Stimulated activated CD4-positive, alpha-beta T cell treated with anti-CD3 and anti-CD28 coated beads, Interleukin-15, amount 100 ng/mL, for 24 hours (primary cell): ENCODE measurements at places on chromosomes 11 and 22.

DNA sequence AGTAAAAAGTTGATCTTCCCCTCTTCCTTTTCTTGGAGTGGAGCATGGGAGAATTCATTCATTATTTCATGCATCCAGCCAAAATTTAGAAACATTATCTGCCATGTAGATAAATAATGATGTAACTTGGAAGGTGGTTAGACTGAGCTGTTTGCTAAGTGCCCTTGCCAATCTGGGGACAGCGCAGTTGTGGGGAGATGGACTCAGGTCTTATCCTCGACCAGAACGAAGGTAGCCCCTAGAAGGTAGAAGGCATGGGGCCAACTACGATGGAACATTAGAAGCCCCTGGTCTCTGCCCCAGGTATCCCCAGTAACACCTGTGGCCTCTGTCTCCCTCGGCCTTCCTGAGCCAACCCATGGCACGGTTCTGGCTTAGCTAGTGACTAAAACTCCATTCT lies 53.0 kb upstream of the TIMP3 start:
- no peak for DNase-seq

GRCh38 chr11:8766988-8767374 lies 84.4 kb downstream of the RPL27A start:
- DNase-seq, result no peak

DNA sequence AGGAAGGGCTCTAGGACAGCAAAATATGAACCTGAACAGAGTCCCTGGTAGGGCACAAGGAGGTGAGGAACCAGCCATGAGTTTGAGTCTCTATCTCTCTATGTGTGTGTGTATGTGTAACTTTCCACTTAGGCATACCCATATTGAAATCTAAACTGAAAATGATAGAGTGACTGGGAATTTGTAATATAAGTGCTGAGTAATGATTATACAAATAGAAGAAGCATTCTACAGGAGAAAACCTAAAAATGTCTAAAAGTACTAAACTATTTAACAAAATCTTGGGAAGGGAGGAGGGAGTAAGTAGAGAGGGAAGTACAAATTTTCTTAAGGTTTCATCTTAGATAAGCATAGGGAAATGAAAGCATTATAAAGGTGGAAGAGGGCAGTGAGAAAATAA lies 97.1 kb upstream of the ZC3H12C start:
- DNase-seq, result no peak

GRCh38 chr22:45296628-45297297 lies 12.0 kb downstream of the UPK3A start:
- DNase-seq, result no peak

DNA sequence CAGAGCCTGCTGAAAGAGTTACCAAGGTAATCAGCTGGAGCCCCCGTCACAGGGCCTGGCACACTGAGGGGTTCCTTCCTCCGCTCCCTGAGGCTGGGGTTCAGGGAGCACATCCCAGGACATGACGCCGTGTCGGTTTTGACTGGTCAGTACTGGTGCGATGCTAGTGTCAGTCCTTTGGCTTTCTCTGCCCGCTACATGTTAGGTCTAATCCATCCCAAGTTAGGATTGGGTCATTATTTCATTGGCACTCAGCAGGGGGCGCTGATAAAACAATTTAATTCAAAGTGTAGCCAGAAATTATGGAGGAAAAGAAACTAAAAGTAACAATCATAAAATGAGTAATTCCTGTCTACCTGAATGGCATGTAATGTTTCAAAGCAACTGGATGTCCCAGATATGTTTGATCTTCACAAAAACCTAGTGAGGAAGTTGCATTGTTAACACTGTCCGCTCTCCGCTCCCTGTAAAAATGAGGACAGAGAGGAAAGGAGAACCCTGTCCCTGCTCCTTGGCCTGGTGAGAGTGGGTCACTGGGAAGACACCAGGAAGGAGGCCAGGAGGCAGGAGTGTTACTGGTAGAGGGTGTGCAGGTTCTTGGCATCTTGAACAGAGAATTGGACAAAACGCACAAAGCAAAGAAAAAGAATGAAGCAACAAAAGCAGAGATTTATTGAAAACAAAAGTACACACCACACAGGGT lies 27.1 kb downstream of the TSKU start:
- DNase-seq, result peak; percentile 72

DNA sequence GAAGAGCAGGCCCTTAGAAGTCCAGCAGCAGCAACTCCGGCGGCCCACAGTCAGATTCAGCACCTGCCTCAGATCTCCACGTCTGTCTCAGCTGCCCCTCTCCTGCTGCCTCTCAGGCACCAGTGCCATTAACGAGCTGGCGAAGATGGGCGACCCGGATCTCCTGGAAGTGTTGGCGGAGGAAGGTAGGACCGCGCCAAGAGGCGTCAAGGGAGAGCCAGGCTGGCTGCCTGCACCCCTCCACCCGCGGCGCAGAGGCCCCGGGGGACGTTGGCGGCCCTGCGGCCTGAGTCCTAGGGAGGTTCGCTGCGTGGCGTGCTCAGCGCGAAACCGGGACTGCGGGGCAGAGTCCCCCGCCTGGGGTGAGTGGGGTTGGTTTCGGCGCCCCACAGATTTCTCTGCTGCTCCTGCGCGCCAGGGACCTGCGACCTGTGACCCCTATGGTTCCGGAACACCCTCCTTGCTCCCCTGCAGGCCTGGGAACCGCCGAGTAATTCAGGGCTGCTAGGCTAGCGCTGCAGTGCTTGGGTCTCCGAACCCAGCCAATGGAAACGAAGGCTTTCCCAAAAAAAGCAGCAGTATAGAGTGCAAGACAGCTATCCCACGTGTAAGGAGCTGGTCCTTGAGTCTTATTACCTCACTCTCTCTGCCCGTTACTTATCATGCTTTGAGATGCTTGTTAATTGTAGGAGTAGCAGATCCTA lies 615 bp downstream of the ANO5 start:
- peak; percentile 1 for DNase-seq

DNA sequence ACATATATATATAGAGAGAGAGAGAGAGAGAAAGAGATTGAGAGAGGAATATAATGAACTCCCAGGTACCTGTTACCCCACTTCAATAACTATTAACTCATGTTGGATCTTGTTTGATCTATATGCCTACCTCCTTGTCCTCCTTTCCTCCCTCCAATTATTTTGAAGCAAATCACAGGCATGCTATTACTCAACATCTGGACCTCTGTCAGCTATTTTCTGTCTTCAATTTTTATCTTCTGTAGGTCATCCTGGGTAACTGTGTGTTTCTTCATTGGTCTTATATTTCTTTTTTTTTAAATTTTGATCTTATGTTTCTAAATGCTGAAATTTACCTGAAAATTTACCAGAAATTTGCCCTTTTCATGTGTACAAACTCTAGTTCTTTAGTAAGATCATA lies 24.8 kb downstream of the UVRAG start:
- no peak for DNase-seq

- no peak for DNase-seq
These were observed 76.3 kb downstream of the PRCP start for GRCh38 chr11:82823647-82824619.

GRCh38 chr22:45552580-45553350 lies 50.1 kb downstream of the FBLN1 start:
- no peak for DNase-seq

GRCh38 chr11:134481933-134482527 lies 70.0 kb upstream of the B3GAT1 start:
- no peak for DNase-seq

DNA sequence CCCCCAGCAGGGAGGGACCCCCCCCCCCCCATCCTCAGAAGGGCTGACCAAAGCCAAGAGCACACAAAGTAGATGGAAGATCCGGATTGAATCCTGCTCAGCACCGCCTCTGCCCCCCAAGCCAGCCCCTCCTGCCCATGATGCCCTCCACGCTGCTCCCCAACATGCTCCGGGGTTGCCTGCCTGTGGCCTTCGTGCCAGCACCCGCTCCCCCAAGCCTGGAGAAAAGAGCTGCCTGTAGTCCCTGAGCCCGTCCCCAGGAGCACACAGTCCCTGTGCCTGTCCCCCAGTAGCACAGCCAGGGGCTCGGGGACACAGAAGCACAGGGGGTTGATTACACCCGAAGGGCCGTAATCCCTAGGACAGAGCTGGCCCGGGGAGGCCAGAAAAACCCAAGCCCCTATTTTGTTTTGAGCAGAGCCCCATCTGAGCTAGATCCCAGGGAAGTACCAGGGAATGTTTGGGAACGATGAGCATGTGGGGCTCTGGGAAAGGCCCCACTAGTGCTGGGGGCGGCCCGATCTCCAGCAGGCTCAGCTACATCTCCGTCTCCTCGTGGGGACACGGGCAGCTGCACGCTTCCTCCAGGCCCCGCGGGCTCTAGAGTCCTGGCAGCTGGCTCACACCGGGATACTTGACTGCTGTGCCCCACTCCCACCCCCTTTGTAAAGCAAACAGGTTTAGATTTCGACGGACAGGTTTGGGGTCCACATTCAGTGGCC lies 66.7 kb downstream of the PHF21B start:
- no peak for DNase-seq

DNA sequence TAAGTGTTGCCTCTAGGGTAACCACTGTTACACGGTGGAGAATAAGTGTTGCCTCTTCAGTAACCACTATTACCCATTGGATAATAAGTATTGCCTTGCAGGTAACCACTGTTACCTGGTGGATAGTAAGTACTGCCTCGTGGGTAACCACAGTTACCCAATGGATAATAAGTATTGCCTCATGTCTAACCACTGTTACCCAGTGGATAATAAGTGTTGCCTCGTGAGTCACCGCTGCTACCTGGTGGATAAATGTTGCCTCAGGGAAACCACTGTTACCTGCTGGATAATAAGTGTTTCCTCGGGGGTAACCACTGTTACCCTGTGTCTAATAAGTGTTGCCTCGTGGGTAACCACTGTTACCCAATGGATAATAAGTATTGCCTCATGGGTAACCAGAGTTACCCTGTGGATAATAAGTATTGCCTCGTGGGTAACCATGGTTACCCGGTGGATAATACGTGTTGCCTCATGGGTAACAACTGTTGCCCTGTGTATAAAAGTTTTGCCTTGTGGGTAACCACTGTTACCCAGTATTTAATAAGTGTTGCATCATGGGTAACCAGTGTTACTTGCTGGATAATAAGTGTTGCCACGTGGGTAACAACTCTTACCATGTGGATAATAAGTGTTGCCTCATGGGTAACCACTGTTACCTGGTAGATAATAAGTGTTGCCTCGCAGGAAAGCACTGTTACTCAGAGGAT lies 12.3 kb upstream of the NXPE4 start:
- no peak for DNase-seq

DNA sequence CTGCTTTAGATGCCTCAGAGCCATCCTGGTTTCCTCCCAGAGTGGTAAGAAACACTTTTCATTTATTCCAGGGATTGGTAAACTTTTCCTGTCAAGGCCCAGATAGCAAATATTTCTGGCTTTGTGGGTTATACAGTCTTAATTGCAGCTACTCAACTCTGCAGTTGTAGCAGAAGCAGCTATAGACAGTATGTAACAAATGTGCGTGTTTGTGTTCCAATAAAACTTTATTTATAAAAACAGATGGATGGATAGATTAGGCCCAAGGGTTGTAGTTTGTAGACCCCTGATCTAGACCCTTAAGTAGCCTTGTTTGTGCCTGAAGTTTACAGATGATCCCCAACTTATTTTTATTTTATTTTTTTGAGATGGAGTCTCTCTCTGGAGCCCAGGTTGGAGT lies 17.9 kb downstream of the NNMT start:
- no peak for DNase-seq

GRCh38 chr22:35840302-35840739 lies 122.6 kb downstream of the APOL5 start:
- DNase-seq, result peak; percentile 2

GRCh38 chr11:103317118-103317517 lies 207.9 kb downstream of the DYNC2H1 start:
- DNase-seq, result no peak

DNA sequence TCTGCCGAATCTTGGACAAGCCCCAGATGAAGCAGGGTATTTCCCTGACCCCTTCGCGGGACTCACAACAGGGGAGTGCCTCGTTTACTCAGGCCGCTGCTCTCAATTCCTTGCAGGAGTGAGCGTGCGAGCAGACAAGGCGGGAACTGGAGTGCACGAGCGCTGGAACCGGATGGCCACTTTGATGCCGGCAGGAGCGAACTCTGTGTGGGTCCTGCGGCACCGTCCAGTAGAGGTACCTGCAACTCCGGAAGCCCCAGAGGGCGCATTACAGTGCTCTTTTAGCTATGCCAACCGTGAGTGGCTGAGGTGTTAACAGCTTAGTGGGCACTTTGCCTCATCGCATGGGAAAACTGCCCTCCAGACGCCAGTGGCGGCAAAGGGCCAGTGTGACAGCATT lies 182.3 kb upstream of the ANO3 start:
- no peak for DNase-seq

DNA sequence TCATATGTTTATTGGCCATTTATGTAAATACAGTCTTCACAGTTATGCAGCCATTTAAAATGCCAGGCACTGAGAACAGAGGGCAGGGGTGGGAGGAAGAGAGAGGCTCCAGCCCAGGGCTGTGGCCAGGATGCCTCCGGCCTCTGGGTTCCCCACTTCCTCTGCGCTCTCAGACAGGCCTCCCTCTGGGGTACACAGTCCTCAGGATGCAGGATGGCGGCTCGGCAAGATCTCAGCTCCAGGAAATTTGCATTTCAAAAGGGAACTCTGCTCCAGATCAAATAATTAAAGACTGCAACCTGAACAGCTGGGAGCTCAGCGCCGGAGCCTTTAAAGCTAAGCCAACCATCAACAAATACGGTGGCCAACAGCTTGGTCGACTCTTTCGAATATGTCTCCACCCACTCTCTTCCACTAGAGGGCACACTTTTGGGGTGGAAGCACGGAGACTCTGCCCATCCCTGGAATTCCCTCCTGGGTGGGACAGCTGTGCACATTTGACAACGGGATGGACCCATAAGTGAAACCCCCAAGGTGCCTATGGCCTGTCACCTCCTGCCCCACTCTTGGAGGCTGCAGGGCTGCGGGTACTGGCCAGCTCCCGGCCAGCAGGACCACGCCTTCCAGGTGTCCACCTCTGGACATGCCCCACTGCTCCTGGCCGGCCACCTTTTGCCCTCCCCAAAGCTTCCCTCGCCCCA lies 1044.7 kb downstream of the BRD1 start:
- no peak for DNase-seq

GRCh38 chr11:78664636-78665035 lies 90.0 kb upstream of the NARS2 start:
- no peak for DNase-seq
